Smooth muscle cell of bladder (primary cell): ENCODE measurements at places on chromosomes 4 and X. TPM values are rescaled to one million over a fixed set of nuclear protein-coding genes. Genes with fewer than 3 reads are reported as not detected.

The CXXC4 gene
- under 0.01 and 0.09 TPM in 2 replicates for total RNA-seq

The ARHGAP24 gene
- total RNA-seq, result 40.5 and 55.5 TPM in 2 replicates

The CSN1S1 gene
- total RNA-seq, result not detected in 2 replicates

The HTR2C gene
- total RNA-seq, result under 0.01 TPM in 2 replicates

The SPCS3 gene
- total RNA-seq, result 105 and 118 TPM in 2 replicates

The DDX53 gene
- total RNA-seq, result not detected in 2 replicates

The MAMLD1 gene
- total RNA-seq, result 0.28 and 0.85 TPM in 2 replicates

The TKTL2 gene
- under 0.01 TPM in 1 of 2 replicates, not detected in the other for total RNA-seq

The RNF150 gene
- total RNA-seq, result 0.28 and 1.1 TPM in 2 replicates

The MAGEA10 gene
- not detected in 2 replicates for total RNA-seq

The MAGIX gene
- 0.85 and 1.4 TPM in 2 replicates for total RNA-seq

The FOXR2 gene
- total RNA-seq, result not detected in 2 replicates

The SFRP2 gene
- total RNA-seq, result 2.0 TPM in 1 of 2 replicates, not detected in the other

The DCX gene
- total RNA-seq, result not detected in 2 replicates

The SPIN4 gene
- total RNA-seq, result 0.92 and 1.00 TPM in 2 replicates

The PSAPL1 gene
- total RNA-seq, result not detected in 2 replicates

The NXF2B gene
- not detected in 2 replicates for total RNA-seq
